ENCODE measurements at places on chromosomes 4 and X.

DNA sequence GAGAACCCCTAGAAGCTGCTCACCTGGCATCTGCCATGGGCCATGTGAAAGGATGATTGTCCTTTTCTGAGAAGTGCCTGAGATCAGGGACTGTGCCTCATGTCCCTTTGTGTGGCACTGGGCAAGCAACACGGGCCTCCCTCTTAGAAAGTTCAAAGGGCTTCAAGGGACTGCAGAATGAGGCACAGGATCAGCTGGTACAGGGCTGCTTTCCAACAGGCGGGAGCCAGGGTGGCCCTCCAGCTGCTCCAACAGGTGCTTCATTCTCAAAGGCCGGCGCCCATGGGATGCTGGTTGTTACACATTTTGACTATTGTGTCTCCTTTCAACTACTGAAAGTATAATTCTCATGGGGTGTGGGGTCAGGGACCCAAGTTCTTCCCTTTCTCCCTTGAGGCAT lies 114.7 kb downstream of the ENPP6 start:
- no peak for DNase-seq

DNA sequence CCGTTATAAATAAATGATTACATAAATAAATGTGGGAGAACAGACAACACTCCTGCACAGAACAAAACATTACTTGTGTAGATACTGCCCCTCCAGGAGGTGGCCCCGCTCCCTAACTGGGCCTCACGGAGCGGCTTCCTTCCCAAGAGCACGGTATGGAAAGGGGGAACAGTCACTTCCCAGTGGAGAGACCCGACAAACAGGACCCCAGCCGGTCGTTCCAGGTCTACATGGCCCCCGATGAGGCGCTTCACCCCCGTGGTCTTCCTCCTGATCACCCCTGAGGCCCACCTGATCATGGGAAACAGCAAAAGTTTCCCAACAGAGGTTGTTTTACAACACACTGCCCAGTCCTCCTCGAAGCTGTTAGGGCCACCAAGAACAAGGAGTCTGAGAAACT lies 6.6 kb upstream of the SLC6A8 start:
- no peak for DNase-seq

- DNase-seq: no peak
Measured at GRCh38 chr4:5800496-5800895, 89.5 kb downstream of the EVC start.

GRCh38 chrX:21440911-21441310 lies 66.7 kb downstream of the CNKSR2 start:
- no peak for DNase-seq

DNA sequence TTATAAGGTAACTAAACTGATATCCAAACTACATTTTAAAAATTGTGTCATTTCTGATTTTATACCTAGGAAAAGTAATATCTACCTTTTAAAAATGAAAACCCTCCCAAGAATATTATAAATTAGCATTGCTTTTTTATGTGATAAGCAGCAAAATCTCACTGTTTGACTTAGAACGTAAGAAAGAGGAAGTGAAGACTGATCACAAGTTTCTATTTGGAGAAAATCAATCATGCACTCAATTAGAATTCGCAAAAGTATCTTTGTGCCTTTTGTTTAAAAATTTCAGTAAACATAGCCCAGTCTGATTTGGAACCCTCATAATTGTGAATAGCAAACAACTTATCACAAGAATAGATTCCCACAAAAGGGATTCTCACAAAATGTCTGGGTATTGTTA lies 142.7 kb downstream of the TENM3 start:
- DNase-seq: no peak

GRCh38 chr4:108788731-108789130 lies 25.9 kb upstream of the ETNPPL start:
- DNase-seq: no peak

GRCh38 chr4:5941601-5942000 lies 48.7 kb upstream of the CRMP1 start:
- DNase-seq: no peak

GRCh38 chr4:111960241-111960667 lies 185.0 kb upstream of the FAM241A start:
- DNase-seq: no peak

- no peak for DNase-seq
Measured at GRCh38 chrX:54413753-54414152, 26.5 kb upstream of the TSR2 start.

- no peak for DNase-seq
Measured at GRCh38 chrX:131783555-131784308, 239.4 kb upstream of the STK26 start.

DNA sequence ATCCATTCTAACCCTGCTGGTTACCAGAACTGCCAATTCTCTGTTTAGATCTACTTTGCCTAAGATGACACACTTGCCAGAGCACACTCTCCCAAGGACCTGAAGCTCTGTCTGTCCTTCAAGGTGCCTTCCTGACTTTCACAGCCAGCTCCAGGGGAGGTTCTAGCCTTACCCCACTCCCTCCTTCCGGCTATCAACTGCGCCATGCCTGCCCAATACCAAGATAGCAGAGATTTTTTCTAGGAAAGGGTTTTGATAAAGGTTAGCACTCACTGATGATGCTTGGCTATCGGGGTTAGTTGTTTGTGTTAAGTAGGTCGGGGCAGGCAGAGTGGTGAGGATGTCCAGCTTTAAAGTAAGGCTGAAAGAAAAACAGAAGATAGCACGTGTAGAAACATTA lies 14.3 kb downstream of the ALPK1 start:
- no peak for DNase-seq

DNA sequence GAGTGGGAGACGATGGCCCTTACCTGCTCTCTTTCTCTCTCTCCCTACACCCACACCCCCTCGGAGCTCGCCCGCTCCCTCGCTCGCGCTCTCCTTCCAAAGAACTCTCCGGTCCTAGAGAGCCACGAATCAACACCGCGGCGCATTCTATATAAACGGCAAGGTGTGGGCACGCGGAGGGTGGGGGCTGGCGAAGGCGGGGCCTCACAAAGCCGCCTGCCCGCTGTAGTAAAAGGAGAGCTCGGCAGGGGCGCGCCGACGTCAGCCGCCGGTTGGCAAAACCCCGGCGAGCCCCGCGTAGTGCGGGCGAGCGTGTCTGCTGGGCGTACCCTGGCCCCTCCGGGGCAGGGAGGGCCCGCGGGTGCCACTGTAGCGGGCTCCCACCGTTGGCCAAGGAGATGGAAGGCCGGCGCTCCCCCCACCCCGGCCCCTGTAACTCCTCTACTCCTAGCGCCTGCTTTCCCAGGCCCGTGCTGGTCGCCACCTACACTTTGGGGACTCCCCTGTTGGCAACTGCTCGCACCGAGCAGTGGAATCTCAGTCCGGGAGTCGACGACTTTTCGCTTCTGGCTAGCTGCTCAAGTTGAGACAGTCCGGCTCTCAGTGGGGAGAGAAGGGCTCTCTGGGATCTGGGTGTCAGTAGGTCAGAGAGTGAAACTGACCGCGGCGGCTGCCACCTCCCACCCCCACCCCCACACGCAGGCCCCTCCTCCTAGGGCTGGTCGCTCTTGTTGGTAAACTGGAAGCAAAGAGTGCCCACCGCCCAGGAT lies 325.5 kb upstream of the F9 start:
- DNase-seq: peak; percentile 8

- DNase-seq: no peak
Measured at GRCh38 chr4:153152501-153153338, 51.5 kb upstream of the TRIM2 start.

GRCh38 chr4:75561789-75562188 lies 5.9 kb downstream of the ODAPH start:
- no peak for DNase-seq

GRCh38 chr4:173319696-173320095 lies 14.5 kb downstream of the HMGB2 start:
- no peak for DNase-seq

DNA sequence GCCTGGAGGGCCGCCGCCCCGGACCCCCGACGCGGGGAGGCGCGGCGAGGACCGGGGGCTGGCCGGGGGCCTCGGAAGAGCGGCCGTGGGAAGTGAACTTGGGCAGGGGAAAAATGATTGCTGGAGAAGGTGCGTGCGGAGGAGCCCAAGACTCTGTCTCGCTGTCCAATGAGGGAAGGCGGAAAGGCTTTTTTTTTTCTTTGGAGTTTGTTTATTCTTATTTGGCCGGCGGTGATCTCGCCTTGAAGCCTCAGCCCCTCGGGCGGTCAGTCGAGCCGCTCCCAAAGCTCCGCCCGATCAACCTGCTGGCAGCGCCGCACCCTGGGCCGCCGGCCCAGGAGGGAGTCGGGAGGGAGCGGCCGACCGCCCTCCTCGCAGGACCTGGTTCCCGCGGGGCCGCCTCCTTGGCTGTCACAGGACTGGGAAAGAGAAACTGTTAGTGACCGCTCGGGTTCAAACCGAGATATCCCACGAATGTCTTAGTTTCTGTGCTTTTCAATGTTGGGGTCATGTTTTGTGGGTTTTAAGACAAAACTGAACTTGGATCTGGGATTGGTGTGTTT lies 2.5 kb downstream of the CPEB2 start:
- peak; percentile 60 for DNase-seq

DNA sequence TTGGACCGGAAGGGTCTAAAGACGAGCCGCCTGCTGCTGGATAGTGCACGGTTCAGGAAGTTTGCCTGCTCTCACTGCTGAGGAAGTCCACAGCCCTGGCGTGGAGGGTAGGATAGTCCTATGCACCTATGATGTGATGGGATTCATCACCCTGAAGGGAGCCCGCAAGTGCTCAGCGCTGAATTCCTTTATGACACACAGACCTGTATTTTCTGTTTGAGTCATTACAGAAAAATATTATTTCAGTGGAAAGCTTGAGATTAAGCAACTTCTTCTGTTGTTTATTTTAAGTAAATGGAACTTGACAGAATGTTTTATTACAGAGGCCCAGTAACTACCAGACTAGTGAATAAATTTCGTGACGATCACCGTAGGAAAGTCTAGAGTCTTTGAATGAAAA lies 123.2 kb downstream of the TRIML1 start:
- DNase-seq: no peak

DNA sequence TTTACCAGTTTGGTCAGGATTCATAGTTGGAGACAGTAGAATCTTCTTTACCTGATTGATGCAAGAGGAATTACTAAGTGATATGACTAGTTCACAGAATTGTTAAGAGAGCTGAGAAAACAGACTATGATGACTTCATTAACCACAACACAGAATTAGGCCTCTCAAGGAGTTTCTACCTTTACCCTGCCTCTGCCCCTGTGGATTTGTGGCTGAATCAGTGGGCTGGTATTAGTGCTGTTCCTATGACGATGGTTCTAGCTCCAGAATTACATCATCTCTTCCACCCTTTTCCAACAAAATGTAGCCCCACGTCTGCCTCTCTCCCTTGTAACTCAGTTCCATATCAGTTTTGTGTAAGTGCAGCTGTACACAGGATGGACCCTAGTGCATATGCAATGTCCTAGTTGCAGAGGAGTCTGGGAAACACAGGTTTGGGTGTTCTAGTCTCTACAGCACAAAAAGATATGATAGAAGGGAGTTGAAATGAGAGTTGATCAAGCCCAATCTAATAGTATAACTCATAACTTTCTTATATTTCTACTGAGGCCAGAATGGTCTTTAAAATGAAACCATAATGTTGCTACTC lies 99.3 kb downstream of the ANXA5 start:
- DNase-seq: no peak

DNA sequence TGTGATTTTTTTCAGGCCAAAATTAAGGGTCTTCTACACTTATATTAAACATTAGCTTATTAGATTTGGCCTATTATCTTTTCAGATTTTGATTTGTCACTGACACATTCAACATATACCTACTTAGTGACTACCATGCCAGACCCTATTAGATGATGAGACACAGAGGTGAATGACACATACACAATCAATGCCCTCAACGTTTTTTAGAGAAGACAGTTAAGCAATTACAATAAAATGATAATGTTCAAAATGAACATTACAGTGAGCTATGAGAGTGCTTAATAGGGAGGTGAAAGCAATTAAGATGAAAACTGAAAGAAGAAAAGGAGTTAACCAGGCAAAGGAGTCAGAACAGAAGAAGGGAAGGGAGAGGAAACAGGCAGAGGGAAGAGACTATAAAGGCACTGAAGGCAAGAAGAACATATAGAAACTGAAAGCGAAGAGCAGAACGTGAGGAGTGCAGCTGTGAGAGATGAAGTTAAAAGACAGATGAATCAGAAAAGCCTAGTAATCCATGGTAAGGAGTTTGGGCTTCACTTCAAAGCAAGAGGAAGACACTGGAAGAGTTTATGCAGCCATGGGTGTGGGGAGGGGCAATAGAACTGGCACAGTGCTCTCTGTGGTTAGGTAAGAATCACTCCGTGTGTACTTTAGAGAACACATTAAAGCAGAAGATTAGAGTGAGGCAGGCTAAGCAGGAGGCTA lies 119.0 kb downstream of the REELD1 start:
- DNase-seq: peak; percentile 9

DNA sequence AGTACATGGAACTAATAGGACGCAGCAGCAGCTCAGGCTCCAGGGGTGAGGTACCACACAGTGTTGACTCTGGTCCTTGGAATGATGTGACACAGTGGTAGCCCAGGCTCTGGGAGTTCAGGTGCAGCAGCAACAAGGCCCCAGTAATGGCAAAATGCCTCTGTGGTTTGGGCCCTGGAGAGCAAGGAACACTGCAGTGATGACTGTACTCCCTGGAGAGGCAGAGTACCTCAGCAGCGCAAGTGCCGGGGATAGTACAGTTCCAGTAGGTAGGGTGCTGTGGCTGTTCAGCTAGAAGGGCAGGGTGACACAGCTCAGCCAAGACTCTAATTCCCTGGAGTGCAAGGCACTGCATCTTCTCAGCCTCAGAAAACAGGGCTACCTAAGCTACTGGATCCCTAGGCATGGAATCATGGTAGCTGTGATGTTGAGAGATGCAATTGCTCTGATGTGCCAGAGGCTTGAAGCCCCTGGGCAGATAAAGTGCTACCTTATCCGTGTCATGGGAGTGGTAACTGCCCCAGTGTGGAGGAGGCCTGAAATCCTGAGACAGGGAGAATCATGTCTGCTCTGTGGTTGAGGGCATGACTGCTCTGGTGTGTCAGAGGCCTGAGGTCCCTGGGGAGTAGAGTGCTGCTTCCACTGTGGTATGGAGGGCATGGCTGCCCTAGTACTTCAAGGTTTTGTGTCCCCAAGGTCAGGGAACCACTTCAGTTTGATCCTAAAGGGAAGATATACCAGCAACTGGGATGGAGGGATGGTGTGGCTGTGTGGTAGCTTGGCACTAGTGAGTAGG lies 55.2 kb downstream of the AREG start:
- peak; percentile 6 for DNase-seq

DNA sequence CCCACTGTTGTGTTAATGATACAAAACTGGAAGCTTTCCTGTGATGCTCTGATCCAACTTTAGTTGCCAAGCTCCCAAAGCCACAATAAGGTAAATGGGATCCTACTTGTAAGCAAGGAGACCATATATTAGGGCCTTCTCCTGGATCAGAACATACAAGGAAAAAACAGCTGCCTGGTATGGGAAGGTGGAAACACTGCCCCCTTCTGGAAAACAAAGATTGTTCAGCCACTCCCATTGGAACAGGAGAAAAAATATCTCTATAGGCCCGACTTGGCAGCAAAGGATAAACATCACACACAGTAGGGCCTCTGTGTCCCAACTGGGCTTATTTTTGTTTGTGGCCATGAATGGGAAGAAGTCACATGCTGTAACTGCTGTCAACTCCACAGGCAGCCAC lies 166.5 kb downstream of the TBX22 start:
- no peak for DNase-seq

- peak; percentile 51 for DNase-seq
Measured at GRCh38 chr4:2042204-2042946, 16.8 kb upstream of the NAT8L start.

GRCh38 chrX:81890521-81890920 lies 688.6 kb downstream of the SH3BGRL start:
- DNase-seq: no peak

GRCh38 chr4:3283916-3284315 lies 8.9 kb upstream of the RGS12 start:
- peak; percentile 3 for DNase-seq

GRCh38 chr4:8905773-8906667 lies 34.4 kb upstream of the HMX1 start:
- DNase-seq: no peak

Data from B cell (primary cell).